NCI-H82 (cell line): ENCODE measurements at places on chromosomes 5 and 9.

- no peak for DNase-seq
Measured at GRCh38 chr9:111412280-111412679, 71.9 kb downstream of the ECPAS start.

DNA sequence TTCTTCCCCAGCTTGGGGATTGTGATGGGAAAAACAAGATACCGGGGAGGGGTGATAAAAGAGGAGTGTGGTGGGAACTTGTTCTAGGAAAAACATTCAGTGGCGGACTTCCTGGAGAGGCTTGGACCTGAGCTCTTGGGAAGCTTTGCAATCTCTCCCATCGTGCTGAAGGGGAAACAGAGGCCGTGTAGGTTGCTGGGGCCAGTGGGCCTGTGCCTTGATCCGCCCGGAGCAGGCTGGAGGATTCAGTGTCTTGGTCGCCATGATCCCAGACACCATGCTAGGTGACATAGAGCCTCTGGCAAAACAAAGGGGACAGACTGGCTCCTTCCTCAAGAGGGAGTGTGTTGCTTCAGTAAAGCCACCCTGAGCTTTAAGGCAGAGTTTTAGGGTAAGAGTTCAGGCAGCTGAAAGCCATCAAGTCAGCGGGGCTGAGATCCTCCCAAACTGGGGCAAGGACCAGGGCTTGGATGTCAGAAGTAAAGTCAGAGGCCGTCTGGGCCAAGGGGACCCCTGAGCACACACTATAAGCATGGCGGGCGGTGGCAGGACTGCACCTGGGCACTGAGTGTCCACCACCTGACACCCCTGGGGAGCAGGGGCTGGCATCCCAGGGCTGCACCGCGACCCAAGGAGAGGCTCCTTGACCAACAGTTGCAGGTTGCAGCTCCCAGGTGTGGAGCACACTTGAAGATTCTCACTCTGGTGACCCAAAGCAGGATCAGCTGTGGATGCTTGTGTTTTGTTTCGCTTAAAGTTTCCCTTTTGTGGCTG, 44.7 kb downstream of the TRIP13 start:
- no peak for DNase-seq

DNA sequence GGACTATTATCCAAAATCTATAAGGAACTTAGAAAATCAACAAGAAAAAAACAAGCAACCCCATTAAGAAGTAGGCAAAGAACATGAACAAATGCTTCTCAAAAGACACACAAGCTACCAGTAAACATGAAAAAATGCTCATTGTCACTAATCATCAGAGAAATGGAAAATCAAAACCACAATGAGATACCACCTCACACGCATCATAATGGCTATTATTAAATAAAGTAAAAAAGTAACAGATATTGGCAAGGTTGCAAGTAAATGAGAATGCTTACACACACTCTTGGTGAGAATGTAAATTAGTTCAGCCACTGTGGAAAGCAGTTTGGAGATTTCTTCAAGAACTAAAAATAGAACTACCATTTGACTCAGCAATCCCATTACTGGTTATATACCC, 167.0 kb upstream of the DMRTA1 start:
- no peak for DNase-seq

GRCh38 chr5:10690460-10691440, 70.3 kb downstream of the DAP start:
- DNase-seq, result no peak

DNA sequence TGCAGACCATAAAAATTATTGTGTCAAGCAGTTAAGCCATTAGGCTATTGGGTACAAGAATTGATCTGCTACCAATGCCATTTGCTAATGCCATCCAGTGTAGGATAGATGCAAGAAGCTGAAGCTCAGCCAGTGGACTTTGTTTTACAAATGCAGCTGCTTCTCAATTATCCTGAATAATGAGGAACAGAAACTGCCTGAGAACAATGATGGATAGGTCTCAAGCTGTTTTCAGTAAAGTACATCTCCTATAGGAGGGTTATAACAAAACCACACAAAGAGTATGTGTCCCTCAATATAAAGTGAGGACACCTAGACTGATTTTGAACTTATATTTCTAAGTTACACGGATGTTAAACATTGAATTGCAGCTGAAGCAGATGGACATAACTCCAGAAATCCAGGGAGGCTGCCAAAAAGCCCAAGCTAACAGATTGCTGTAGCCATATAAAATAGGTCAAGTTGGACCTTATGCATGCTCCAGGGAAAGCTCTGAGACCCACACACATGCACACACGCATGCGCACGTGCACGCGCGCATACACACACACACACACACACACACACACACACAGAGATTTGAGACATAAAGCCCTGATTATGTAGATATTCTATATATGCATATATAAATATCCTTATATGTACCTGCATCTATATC, 482.7 kb upstream of the CD180 start:
- no peak for DNase-seq

GRCh38 chr5:34469971-34470370, 186.2 kb upstream of the RAI14 start:
- DNase-seq, result no peak

DNA sequence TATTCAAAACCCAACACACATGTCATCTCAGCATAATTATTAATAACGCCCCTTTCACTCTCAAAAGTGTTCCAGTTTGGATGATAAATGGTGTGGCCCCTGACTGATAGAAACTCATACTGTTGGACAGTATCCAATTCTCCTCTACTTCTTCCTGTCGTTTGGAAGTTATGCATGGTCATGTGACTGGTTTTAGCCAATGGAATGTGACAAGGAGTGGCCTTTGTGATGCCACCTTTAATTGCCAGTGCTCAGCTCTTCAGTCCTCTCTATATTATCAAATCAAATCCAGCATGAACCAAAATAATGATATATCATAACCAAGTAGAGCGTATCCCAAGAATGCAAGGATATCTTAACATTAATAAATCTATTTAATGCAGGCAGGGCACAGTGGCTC, 117.8 kb upstream of the SPIN1 start:
- no peak for DNase-seq

DNA sequence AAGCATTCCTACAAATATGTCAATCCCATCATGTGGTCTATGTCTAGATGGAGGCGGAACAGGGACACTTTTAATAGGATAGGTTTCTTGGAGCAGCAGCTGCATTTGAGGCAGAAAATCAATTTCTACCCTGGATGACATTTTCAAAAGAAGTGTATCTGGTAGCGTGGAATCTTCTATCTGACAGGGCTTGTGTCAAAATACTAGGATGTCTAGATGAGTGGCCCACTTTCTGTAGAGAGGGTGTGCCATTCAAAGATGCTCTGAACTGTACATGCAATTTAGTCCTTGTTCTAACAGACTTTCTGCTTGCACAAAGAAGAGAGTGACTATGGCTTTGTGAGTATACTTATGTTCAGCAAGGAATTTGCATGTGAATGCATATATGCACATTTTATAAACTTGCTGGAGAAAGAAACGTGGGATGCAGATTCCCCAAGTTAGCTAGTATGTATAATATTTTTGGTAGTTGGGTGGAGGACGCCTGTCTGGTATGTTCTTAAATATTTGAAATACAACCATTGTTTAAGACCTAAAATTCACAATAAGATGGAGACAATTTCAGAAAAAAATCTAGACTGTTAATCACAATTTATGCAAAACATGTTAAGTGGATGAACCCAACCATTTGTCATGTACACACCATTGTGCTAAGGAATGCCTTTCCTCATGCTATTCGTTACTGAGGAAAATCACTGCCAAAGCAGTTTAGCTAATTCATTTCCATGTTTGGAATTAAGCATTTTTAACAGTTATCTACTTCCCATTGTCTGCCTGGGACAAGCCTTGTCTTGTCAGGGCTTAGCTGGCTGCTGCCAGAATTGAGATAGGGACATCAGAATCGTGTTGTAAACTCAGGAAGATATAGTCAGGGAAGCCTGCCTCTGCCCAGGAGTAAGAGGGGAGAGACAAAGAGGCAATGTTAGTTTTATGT, 129.1 kb upstream of the MEF2C start:
- DNase-seq, result no peak

- no peak for DNase-seq
Measured at GRCh38 chr9:136231478-136232297, 13.9 kb downstream of the QSOX2 start.

GRCh38 chr9:73149371-73150067, 2.1 kb upstream of the ANXA1 start:
- DNase-seq, result no peak

- peak; percentile 84 for DNase-seq
Measured at GRCh38 chr9:123771690-123772089, 158.2 kb downstream of the DENND1A start.

DNA sequence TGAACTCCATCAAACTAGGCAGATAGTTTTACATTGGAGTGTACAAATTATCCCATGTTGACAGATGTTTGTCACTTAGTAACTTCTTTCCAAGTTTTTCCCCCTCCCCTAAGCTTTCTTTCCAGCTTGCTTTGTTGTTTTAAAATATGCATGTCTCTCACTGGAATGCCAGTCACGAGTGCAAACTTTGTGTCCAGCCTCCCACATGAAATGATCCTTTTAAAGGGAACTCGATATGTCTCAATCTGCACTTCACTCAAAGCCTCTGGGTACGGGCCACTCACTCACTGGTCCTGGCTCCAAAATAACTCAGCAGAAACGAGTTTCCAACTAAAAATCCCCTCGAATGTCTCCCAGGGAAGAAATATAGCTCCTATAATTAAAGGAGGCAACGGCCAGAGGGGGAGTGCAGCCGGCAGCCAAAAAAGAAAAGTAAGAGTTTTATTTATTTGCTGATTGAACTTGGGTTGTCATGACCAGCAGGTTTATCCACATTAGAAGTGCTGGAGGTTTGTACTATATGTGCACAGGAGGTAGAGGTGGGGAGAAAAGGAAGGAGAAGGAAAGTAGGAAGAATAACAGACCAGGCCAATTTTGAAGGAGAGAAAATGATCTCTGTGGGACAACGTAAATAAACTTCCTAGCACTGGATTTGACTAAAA, 17.5 kb downstream of the NR2F1 start:
- DNase-seq, result peak; percentile 19

- peak; percentile 56 for DNase-seq
Measured at GRCh38 chr5:10376544-10376943, 23.0 kb downstream of the MARCHF6 start.

GRCh38 chr9:96719521-96719920, 58.4 kb downstream of the ZNF510 start:
- no peak for DNase-seq

DNA sequence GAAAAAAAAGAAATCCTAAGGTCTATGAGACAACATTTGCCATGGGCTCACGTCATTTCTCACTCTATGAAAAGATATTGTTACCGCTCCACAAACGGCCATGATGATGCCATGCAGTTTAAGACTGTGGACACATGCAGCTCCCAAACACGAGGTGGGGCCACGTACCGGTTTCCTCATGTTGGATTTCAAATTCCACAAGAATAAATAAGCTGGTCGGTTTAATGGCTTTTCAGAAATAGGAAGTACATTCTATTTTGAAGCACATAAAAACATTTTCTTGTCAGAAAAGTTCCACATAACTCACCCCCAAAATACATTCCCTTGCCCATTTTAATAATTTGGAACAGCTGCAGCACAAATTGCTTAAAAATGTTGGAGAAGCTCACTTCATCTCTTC, 130.6 kb downstream of the MYO10 start:
- no peak for DNase-seq

DNA sequence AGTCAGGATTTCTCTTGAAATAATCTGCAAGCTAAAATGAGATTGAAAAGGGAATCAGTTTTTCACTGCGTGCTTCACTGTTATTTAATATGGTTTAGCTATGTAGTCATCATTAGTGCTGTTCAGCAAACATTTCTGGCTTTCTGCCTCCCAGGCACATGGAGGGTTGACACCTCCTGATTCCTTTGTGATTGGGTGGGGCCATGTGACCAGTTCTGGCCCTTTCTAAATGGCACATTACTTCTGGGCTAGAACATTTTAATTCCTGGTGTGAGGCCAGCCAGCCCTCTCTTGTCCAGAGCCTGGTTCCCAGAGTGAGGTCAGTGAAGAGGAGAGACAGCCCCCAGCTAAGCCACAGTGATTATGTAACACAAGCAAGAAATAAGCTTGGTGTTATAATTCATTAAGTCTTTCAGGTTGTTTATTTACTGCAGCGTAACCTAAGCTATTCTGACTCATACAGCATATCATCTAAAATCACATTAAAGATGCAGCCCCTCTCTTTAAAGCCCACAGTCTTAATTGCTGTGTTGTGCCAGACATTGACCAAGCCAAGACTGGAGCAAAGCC, 17.4 kb upstream of the ARSI start:
- DNase-seq, result peak; percentile 53

GRCh38 chr5:169904059-169904458, 76.2 kb downstream of the INSYN2B start:
- no peak for DNase-seq

DNA sequence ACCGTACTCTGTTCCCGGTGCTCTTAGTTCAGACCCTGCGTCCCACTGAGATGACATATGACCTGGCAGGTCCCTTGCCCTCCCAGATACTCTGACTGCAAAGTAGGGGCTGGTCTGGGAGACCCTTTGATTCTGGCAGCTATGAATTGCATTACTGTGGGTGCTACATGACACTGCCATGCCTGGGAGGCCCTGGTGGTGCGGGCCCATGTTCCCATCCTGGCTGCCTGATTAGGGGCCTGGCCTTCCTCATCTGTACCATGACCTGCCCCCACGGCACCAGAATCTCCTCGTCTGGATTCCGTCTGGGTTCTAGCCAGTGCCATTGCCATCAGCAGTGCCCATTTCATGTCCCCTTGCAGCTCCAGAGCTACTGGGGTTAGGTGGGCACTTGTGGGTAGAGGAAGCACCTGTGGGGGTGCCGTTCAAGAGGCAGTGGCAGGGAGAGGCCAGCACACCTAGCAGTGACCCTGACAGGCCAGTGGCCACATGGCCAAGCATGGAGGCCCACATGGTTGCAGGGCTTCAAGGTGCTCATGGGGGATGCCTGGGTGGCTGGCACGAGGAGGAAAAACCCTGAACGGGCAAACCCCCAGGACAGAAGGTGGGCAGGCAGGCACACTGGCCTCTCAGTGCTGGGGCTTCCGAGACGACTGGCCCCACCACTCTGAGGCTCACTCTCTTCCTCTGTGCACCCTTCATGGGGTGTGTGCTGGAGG, 69.7 kb downstream of the PHF2 start:
- DNase-seq, result no peak

DNA sequence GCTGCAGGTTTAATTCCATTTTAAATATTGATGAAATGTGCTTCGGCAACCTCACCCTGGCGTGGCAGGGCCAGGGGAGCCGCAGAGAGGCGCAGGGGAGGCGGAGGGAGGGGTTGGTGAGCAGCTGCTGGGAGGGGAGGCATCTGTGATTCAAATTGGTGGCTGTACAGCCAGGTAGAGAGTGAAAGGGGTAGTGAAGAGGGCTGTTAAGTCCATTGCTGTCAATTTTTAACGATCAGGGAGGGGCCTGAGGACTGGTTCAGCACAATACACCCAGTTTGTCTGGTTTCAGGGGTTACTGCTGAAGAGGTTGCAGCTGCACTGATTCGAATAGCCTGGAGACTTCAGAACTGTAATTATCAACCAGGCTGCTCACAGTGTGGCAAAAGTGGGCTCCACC, 31.3 kb downstream of the LHX6 start:
- DNase-seq, result no peak

DNA sequence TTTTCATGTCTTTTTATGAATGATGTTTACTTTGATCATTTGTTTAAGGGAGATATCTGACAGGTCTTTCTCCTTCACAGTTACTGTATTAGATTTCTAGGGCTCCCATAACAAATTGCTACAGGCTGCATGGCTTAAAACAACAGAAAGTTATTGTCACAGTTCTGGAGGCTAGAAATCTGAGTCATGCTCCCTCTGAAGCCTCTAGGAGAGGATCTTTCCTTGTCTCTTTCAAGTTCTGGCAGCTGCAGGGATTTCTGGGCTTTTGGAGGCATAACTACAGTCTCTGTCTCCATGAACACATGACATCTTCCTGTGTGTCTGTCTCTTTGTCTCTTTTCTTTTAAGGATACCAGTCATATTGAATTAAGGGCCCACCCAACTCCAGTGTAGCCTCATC, 557.3 kb upstream of the SEMA6A start:
- DNase-seq, result no peak
